ENCODE measurements at places on chromosomes 12 and 14.

- DNase-seq: no peak
Measured at GRCh38 chr12:92002673-92003382, 142.8 kb downstream of the BTG1 start.

DNA sequence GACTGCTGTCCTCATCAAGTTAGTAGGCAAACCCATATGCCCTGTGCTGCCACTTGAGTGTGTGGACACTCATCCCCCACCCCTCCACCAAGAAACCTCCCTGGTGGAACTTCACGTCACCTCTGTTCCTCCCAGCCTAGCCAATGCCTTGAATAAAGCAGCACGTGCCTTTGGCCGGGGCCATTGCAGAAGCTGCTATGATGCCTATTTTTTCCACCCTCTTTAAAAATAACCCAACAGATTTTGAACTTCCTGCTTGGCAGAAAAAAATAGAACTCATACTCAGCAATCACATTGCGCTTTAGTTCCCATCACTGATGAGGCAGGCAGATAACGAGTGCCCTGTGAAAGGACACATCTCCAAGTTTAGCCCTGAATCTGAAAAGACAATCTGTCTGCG, 23.1 kb upstream of the PWP1 start:
- no peak for DNase-seq

GRCh38 chr14:41482861-41483260, 123.8 kb upstream of the LRFN5 start:
- DNase-seq: no peak

DNA sequence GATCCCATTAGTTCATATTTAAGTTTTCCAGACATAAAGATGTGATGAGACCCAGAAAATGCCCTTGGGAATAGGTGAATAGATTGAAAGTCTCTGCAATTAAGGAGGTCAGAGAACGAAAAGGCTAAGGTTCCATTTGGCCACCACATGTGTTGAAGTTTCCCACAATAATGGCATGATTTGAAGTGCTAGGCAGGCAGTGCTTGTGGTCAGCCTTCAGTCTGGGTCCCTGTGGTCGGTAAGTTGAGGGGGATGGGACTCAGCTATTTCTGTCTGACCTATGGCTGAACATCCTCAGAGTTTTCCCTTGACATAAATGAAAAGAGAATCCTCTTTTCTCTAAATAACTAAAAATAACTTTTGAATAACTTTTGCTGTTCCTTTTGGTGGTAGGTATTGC, 92.4 kb downstream of the PELI2 start:
- no peak for DNase-seq

DNA sequence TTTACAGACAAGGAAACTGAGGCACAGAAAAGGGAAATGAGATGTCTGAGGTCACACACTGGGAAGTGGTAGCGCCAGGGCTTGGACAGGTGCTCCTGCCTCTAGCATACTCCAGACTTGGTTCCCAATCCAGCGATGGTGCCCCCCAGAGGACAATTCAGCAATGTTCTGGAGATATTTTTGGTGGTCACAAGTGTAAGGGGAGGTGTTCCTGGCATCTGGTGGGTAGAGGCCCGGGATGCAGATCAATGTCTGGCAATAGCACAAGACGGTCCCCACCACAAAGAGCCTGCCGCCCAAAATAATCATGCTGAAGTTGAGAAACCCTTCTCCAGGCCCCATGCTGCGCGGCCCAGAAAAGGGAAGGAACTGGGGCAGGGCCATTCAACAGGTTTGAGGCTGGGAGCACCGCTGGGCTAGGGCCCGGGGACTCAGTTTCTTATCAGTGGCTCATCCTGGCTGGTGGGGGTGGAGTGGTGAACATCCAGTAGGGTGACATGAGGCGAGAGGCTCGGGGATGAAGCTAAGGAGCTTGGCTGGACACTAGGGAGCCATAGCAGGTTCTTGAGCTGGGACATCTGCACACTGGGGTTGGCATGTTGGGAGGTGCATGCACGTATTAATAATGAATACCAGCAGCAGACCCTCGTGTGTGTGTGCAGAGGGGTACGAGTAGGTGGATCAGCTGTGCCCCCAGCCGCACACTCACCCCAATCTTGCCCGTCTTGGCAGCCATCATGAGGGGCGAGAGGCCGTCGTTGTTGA, 35.1 kb downstream of the TRPV4 start:
- no peak for DNase-seq

- no peak for DNase-seq
Measured at GRCh38 chr12:13702381-13702780, 279.0 kb downstream of the GRIN2B start.

DNA sequence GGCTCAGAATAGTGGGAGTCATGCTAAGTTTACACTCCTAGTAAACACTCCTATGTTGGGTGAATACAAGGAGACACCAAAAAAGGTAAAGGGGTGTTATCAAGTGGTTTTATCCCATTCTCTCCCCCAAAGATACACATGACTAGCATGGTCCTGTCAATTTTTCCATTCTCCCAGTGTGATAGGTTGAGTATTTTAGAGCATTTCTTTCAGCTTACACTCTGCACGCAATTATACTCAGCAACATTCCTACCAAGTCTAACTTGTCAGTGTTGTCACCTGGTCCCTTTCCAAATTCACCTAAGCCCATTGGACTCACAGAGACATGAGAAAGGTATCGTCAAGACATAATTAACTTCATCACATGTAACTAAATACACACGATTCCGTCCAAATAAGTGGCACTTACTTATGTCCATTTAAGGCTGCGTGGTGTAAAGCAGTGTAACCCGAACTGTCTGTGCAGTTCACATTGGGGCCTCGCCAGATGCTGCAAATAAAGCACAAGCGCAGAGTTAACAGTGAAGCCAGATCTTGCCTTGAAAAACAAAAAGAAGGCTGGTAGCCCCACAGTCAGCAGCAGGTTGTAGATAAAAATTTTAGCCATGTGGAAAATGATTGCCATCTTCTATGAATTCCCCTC, 159.7 kb downstream of the ANKS1B start:
- DNase-seq: no peak

DNA sequence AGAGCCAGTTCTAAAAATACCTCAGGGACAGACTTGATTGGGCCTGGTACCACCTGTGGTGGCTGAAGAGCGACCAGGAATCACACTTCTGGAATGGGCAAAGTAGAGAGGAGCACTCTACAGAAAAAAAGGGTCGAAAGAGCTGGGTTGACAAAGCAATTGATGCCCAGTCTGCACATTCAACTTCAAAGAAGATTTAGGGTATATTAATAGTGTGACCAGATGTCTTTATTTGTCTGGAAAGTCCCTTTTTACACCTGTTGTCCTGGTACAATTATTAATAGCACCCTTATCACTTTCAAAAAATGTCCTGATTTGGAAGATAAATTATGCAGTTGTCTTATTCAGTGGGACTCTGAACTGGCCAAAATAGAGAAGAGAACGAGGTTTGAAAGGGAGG, 137.5 kb downstream of the DYRK2 start:
- no peak for DNase-seq

DNA sequence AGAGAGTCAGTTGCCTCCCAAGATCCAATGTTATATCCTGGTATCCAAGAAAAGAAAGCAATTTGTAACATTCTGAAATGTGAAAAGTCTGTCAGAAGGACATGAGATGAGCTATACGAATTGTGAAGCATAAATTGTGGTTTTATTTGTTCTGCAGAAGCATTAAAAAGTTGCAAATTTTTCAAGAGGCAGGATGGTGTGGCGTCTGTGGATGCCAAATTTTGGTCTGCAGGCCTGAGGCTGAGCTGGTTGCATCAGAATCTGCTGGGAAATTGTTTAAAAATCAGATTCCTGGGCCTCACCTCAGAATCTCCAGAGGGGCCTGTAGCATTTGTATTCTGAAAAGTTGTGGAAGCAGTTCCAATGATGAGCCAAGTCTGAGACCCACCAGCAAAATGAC, 284.7 kb downstream of the NUAK1 start:
- no peak for DNase-seq

DNA sequence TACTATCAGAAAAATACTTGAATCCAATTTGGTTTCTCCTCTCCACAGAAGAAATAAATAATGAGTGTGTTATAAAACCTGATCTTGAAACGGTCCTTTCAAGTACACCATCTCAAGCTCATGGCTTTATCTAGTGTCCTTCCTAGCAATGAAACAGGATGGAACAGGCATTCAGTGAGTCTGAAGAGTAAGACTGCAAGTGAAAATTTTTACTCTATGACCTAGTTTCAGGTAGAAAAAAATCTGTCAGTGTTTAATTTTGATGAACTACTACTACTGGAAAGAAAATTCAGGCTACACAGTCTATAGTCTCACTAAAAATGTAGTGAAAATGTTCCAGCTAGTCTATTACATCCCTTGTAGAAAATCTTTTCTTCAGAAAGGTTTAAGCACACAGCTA, 7.7 kb downstream of the CBX5 start:
- DNase-seq: no peak

All from T-helper 17 cell (primary cell).